Stimulated activated CD4-positive, alpha-beta T cell treated with anti-CD3 and anti-CD28 coated beads, TNF-alpha, amount 100 ng/mL, for 48 hours (primary cell): ENCODE measurements at places on chromosomes 1 and 21.
A peak's percentile ranks its signal among the peaks of the same experiment; 100 is the strongest.

DNA sequence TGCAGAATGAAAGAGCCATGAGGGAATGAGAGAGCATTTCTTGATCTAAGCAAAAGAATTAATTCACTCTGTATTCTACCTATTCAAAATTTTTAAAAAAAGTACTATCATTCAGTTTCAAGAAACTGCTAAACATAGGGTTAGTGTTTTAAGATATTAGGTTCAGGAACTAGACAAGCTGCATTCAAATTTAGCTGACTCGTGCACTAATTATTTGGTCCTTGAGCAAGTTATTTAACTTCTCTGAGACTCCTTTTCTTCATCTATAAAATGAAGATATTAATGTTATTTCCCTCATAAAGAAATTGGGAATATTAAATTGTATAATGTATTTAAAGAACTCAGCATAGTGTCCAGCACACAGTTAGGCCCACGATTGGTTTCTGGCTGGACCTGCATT, 75.0 kb upstream of the USH2A start:
- DNase-seq = no peak

GRCh38 chr1:201221201-201221846, 30.7 kb downstream of the IGFN1 start:
- DNase-seq = no peak

GRCh38 chr1:67040405-67040804, 13.5 kb downstream of the SLC35D1 start:
- no peak for DNase-seq

DNA sequence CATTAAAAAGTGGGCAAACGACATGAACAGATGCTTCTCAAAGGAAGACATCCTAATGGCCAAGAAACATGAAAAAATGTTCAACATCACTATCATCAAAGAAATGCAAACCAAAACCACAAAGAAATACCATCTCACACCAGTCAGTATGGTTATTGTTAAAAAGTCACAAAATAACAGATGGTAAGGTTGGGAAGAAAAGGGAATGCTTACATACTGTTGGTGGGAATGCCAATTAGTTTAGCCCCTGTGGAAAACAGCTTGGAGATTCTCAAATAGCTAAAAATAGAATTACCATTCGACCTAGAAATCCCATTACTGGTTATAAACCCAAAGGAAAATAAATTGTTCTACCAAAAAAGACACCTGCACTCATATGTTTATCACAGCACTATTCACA, 369.4 kb downstream of the KCNH1 start:
- no peak for DNase-seq

GRCh38 chr1:209594440-209594839, 10.9 kb downstream of the CAMK1G start:
- DNase-seq = no peak

DNA sequence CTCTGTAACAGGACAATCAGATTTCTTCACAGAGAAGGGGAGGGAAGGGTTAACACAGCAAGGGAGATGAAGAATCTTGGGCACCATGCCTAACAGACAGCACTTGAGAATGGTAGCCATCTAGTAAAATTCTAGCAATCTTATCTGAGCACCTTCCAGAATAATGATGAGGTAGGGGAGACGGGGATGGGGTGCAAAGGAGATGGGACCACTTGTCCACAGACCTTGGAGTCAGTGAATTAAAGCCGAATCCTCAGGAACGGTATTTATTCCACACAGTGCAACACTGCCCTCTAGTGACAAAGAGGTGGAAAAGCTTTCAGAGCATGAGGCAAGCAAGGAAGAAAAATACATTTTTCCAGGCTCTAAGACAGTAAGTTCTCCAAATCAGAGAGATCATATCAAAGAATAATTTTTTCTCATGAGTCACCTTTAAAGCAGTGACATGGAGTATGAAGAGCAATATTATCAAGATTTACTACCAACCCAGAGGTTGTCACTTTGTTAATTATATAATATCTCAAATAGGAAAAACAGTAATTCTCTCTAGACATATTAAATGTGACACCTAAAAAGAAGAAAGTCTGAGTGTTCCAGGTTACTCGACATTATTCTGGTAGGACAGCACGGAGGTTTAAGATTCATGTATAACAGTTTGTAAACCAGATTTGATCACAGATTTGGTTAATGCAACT, 43.3 kb upstream of the LPAR3 start:
- peak; percentile 9 for DNase-seq

DNA sequence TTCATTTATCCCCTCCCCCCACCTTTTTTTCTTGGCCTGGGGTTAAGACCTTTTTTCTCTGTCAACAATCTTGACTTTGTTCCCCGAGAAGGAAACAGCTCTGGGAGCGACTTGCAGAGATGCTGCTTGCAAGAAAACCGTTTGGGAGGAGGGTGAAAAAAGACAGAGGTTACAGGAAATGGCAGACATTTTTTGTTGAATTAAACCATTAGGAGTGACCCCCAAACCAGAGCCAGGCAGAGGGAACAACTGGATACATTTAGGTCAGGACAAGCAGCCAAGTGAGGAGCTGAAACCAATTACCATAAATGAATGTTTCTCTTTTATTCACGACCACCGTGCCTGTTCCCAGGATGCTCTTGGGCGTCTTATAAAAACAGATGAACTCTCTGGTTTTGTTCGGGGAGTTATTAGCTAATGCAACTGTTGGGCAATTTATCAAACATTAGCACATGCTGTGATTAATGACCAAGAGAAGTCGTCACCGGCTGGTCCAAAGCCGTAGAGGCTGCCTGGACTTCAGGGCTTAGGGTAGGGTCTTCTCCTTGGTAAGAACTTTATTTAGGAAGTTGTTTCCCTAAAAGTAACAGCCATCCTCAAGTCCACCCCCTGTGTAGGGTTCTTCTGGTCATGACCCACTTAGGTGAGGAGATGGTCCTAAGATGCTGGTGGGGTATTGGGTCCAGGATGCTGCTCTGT, 141.0 kb downstream of the FOXD2 start:
- DNase-seq = no peak

GRCh38 chr1:181131255-181131941, 42.9 kb downstream of the IER5 start:
- DNase-seq = no peak

DNA sequence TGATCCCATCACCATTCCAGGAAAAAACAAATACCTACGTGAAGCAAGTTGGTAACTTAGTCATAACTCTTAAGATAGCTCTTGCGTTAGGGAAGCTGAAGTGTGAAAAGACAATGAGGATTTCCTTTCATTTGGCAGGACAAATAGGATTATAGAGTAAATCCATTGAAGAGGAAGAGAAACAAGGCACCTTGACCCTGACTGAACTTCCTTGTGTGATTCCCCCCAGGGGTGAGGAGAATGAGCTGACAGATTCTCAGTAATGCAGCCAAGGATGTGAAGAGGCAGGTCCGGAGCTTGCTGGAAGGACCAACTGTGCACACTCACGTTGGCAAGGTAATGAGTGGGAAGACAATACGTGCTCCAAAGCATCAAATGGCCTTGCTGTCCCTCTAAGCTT, 55.0 kb upstream of the HMCN1 start:
- DNase-seq = no peak

DNA sequence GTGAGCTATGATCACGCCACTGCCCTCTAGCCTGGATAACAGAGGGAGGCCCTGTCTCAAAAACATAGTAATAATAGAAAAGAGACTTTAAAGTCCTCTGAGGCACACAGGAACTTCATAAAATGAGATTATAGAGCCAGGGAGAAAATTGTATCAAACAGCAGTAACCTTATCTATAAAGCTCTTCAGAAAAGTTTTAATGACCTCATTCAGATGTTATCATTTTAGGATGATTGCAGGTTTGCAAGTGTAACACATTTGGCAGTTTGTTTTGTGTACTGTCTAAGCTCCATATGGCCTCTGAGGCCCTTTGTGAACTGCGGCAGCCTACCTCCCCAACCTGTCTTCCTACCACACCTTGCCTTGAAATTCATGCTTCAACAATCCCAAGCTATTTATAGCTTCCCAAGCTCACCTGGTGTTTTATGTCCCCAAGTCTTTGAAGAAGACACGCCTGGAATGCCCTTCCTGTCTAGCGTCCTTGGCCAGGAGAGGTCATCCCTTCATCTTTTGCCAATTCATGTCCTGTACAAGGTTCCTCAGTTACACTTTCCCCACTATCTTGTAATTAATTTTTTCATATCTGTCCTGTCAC, 8.5 kb upstream of the AKNAD1 start:
- DNase-seq = no peak

DNA sequence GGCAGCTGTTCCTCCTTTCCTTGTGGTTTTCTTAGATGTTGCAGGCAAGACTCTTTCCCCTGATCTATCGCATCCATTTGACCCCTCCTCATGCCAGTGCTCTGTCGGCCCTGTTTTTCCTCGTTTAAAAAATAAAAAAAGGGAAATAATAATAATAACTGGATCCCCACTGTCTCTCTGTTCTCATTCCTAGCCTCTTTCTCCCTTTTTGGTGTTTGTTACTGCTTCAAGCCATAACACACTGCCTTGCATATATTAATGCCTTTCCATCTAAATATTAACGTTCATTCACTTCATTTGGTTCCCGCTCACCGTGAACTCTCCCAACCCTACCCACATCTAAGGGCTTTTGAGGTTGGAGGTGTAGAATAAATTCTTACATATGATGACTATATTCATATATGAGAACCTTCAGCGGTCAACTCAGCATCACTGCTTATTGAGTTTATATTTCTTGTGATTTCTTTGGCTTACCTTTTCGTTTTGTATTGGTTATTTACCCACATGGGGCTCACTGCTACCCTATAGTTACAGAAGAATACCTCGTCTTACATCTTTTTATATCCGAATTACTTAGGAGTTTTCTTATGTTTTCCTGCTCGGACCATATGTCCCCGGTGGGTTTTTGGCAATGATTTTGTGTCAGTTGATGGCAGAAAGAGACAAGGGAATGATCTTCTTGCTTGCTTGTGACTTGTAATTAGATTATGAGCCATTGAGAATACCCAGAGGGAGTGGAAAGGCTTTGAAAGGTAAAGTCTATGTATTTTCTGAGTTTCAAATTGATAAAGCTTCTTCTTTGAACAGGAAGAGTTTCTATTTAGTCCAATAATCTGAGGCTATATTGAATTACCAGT, 805 bp downstream of the ATG4C start:
- DNase-seq = peak; percentile 1

- peak; percentile 97 for DNase-seq
Measured at GRCh38 chr1:248906009-248906752, at the start of gene PGBD2. PGBD2 (plus strand) TSS chr1:248906235; CDS start chr1:248913863, 7,628 bp downstream.

DNA sequence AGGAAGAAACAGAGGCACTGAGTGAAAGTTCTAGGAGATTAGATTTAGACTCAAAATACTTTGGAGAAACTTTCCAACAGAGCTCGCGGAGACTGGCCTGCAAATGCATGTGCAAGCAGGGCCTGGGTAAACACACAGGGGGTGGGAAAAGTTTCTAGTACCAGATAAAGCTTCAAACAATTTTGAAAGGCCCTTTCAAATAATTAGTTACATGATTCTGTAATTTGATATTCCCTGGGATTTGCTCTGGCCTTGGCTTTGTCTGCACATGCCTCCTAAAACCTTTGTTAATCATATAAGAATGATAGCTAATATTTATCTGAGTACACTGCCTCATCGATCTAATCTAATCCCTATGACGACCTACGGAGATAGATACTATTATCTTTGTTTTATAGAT, 31.3 kb downstream of the VTCN1 start:
- no peak for DNase-seq

DNA sequence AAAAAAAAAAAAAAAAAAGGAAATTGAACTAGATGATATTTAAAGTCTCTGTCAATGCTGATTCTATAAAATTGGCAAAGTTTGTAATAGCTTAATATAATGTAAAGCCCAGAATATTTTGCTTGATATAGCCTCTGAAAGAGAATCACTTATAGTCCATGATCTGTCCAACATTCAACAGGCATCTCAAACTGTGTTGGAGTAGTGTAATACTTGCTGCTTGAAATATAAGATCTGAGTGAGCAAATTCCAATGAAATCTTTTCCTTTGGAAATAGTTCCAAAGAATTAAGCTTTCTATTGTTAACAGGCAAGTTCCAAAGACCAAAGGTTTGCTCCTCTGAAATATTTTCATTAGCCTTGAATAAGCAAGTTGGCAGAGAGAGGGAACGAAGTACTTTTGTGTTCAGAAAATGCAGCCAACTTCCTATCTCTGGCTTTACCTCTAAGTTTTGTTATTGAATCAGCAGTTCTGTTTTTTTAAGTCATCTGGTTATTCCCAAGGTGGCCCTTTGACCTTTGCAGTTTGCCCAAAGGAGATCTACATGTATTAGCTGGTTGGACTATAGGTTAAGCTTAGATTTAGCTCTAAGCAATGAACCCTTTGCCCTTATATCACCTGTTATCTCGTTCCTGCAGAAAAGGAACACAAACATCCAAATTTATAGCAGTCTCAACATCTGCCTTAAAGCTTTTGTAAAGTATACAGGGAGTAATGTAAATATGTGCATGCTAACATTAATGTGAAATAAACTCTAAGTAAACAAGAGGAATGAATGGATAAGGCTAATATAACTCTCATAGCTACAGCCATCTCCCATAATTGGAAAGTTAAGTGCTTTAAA, 24.4 kb upstream of the CEP350 start:
- DNase-seq = no peak

DNA sequence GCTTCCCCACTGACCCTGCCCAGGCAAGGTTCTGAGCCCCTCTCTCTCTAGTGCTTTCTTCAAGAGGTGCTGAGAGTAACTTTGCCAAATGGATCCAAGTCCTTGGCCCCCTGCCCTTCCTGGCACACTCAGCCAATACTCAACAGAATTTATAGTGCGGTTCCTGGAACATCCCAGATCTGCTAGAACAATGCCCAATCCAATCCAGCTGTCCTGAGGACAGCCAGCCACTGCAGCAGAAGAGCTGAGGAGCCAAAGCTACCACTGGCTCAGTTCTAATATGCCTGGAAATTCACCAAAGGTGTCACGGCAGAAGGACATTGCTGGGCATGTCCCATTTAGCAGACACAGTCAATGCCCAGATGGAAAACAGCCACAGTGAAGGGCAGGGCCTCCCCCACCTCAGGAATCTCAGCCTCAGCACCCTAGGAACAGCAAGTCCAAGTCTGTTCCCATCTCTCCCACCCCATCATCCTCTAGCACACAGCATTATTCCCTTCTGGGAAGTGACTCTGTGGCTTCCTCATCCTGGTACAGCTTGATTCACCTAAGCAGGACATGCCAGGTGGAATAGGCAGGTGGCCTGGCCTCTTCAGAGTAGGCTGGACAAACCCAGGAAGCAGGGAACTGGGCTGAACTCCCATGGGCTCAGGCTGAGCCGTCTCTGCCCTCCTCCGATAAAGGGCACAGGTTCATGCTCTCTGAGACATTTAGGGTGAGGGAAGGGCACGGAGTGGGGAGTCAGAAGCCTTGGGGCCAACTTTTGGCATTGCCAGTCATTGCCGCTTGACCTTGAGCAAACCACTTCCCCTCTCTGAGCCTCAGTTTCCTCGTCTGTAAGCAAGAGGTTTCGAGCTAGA, 24.6 kb downstream of the PMVK start:
- DNase-seq = no peak

DNA sequence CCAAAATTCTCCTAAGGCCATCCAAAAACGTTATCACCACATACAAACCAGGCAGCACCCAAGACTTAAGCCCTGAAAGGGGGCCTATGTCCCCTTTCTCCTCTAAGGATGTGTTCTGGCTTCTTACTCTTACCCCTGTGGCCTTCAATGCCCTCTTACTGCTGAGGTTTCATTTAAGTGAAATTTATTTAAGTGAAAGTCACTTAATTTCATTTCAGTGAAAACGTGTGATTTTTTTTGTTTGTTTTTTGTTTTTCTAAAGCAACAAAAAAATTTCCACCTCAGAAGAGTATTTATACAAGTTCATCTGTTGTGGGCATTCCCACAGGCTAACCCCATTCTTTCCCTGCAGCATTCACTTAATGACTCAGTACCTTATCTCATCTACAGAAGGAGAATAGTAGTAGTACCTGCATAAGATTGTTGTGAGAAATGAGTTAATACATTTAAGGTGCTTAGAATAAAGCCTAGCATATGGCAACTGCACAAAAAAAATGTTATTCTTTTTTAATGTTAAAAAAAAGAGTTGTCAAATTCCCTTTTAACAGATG, 220.6 kb downstream of the CHRM3 start:
- no peak for DNase-seq
